ENCODE measurements at places on chromosomes 2 and 18.
A peak's percentile ranks its signal among the peaks of the same experiment; 100 is the strongest.

DNA sequence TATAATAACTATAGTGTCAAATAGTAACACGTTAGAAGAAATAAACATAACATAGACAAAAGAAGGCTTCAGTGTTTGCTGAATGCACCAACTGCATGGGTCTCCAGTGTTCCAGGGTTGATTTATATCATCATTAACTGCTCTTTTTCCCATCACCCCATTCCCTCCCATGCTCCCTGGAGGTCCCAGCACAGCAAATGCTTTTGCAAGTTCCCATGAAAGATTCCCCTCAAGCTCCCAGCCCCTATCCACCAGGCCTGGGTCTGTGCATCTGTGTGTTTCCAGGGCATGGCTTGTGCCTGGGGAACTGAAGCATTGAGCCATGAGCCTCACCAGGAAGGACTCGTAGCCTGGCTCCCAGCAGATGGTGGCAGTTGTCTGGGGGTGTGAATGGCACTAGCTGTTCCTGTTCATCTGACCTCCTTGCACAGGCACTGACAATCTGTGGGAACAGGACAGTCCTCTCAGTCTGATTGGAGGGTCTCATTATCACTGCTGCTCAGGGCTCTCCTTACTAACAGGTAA lies 164.6 kb upstream of the RMP24 start:
- DNase-seq: no peak

- DNase-seq: no peak
Observed at GRCh38 chr18:286515-287310, 18.9 kb upstream of the THOC1 start.

DNA sequence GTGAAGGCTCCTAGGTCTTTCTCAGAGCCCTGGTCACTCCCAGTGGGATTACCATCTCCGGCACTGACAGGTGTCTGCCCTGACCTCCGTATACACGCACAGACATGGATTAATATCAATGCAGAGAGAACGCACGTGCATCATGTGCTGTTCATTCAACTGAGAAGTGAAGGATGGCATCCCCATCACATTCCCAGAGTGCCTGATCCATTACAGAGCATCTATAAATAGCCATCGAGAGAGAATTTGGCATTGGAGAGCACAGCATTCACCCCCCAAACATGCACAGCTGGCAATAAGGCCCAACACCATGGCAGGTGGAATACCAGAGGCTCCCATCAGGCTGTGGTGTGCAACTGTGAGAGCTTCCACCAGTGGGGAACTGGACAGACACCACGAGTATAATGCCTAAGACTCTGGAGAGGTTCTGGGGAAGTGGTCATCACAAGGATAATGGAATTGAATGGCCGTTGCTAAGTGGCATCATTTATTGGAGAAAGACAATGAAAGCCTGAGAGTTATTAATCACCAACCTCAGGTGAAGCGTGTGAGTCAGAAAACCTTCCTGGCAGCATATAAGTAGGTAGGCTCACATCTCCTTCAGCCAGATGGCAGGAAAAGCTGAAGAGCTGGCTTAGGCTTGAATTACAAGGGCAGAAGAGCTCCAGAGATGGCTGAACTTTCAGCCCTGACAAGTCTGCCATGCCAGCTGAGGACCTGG lies 244.5 kb upstream of the ID2 start:
- peak; percentile 27 for DNase-seq

GRCh38 chr2:39739386-39739785 lies 39.7 kb downstream of the THUMPD2 start:
- DNase-seq: no peak

GRCh38 chr18:59912007-59912550 lies 12.3 kb downstream of the PMAIP1 start:
- DNase-seq: no peak

DNA sequence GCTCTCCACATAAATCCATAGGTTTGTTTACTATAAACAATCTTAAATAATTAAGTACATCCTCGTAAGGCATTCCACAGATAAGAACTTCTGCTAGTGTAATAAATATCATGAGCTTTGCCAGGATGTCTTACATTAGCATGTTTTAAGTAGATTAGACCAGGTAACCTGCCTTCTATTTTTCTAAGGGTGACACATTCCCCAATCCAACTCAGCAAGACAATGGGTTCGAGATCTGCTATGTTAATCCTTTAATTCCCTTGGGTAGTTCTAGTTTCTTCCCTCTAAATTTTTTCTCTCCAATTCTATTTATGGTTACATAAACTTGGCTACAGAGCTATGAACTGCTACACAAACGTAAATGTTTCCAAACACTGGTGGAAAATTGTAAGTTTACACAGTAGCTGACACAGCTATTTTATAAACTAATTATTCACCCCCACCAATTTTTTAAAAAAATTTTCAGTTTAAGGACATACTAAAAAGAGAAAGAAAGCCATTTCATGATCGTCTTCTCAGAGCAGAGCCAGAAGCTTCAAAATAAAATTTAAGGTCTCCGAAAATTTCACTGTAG lies 386.5 kb upstream of the SLC39A10 start:
- no peak for DNase-seq

DNA sequence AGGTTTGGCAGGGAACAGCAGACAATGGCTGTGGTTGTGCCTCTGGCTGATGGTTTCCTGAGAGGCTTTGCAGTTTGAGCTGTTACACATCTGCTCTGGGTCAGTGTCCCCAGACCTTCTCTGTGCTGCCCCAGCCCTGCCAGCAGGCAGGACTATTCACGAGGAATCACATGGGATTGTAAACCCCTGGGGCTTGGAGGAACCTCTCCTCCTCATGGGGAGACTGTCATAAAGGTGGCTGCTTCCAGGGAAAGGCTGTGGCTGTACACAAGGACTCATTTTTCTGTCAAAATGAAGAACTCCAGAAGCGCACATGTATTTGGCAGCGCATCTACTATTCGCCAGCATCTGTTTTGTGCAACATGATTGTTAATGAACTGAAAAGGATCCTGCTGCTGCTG lies 142.6 kb upstream of the CYP1B1 start:
- DNase-seq: no peak

GRCh38 chr2:109381327-109381820 lies 232.4 kb downstream of the SEPTIN10 start:
- DNase-seq: no peak

- no peak for DNase-seq
Observed at GRCh38 chr2:240440704-240441320, 5.3 kb downstream of the GPC1 start.

DNA sequence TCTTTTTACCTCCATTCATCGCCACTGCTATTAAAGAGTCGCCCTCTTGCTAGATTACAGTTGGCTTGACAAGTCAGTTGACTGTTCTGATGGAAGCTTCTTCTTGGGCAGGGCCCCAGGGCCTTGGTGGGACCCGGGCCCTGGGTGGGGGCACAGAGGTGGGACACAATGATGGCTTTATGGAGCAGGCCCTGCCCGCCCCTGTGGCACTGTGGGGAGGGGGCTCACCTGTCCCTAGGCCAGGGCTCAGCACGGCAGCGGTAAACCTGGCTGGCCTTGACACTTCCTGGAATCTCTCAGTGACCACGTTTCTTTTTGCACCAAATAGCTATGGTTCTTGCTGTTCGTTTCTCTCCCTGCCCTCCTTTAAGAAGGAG lies 4.9 kb upstream of the HS6ST1 start:
- DNase-seq: peak; percentile 46

DNA sequence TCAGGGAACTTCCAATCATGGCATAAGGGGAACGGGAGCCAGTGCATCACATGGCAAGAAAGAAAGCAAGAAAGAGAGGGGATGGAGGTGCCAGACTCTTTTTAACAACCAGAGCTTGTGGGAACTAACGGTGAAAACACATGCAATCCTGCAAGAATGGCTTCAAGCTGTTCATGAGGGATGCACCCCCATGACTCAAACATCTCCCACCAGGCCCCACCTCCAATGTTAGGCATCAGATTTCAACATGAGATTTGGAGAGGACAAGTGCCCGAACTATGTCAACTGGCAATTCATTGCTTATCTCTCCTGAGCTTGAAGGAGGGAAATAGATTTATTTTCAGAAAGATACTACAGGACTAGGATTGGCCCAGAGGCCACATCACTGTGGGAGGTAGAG lies 270.0 kb downstream of the SLC4A3 start:
- DNase-seq: no peak

DNA sequence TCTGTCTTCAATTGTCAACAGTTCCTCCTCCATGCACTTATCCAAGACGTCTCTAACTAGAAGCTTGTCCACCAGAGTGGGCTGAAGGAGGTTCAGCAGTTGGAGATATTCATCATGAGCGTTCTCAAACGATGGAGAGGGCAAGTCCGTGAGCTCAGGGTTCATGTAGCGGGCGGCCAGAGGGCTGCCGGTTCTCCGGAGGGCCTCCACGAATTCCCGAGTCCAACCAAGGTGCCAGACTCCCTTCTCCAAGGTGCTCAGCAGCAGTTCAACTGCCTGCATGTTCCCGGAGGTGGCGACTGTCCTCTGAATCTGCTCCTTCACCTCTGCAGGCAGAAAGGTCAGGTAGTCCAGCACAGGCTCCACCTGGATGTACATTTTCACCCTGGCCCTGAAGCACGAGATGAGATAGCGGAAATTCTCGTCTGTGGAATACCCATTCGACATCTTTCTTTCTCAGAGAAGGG lies 590 bp downstream of the IFIH1 start:
- no peak for DNase-seq

DNA sequence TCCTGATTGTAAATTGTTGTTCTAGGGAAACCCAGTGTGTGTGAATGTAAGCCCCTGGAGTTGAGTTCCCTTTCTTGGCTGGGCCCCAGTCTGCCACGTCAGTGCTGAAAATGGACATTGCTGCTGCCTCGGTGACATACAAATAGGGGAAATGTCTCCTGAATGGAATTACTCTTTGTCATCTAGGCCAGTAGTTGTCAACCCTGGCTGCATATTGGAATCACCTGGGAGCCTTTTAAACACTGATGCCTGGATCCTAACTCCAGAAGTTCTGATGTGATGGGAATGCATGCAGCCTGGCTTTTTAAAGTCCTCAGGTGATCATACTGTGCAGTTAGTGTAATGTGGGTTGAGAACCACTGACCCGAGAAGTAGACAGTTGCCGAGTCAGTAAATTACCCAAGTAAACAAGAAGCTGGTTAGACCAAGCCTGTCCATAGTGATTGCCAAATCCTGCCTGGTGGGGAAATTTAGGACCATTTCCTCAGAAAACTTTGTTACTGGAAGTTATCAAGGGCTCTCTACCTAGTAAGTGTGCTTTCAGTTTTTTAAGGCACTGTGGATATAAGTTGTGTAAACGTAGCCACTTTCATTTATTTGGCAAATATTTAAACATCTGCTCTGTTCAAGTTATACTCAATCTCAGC lies 27.6 kb upstream of the IL1R1 start:
- DNase-seq: no peak

DNA sequence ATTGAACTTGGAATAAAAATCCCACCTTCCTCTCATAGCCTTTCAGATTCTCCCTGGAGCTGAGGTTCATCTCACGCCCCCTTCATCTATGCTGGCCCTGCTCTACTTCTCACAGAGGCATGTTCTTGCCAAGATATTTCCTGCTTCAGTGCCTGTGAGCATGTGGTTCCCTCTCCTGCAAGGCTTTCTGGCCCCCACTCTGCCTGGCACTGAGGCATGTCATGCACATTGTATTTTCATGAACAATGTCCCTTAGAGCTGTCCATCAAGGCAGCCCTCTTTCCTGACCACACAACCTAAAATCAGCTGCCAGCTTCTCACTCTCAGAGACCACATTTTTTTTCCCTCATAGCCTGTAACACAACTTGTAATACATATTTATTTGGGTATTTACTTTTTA lies 18.0 kb upstream of the HK2 start:
- DNase-seq: no peak

DNA sequence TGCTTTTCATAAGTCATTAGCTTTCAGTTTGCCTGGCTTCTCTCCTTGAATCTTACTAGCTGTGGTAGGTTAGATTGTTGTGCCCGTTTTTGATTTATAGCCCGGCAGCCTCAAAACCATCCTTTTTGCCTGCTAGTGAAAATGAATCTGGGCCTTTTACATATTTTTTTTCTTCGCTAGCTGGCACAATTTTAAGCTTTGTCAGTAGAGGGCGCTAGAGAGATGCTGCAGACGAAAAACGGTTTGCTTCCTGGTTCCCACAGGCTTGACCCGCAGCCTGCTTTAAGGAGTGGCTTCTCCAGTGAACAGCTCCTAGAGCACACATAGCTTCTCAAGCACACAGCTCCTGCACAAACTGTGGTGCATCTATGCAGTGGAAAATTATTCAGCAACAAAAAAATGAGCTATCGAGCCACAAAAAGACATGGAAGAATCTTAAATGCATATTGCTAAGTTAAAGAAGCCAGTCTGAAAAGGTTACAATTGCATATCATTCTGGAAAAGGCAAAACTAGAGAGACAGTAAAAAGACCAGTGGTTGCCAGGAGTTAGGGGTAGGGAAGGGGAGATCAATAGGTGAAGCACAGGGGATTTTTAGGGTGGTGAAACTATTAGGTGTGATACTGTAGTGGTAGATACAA lies 47.9 kb downstream of the E2F6 start:
- DNase-seq: no peak

- DNase-seq: no peak
Observed at GRCh38 chr2:123768233-123768632, 256.9 kb upstream of the CNTNAP5 start.

GRCh38 chr2:163436963-163437362 lies 298.8 kb downstream of the FIGN start:
- DNase-seq: no peak

GRCh38 chr2:219082332-219082958 lies 21.7 kb upstream of the IHH start:
- DNase-seq: no peak

DNA sequence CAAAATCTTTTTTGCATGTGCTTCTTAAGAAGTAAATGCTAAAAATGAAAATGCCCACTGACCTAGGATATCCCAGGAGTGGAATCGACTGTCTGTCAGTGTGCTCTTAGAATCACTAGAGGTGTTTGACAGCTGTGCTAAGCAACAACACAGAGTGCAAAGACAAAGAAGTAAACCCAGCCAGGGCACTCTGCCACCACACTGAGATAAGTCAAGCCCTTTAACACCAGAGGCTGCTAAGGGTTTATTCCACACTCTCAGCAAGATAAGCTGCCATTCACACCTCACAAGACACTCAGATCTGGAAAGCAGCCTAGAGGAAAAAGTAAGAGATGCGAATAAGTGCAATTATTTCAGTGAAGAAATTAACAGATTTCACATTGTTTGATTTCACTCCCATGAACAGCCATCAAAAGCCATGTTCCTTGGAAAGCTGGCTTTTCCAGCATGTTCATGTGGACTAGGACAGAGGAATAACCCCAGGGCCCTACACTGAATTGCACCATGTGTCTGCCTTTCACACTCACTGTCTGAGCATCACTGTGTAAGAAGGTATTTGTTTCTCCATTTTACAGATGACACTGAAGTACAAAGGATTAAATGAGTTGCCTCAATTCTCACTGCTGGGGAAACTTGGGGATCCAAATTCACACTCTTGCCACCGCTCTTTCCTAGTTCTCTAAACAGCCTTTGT lies 6.0 kb upstream of the BMP10 start:
- no peak for DNase-seq

DNA sequence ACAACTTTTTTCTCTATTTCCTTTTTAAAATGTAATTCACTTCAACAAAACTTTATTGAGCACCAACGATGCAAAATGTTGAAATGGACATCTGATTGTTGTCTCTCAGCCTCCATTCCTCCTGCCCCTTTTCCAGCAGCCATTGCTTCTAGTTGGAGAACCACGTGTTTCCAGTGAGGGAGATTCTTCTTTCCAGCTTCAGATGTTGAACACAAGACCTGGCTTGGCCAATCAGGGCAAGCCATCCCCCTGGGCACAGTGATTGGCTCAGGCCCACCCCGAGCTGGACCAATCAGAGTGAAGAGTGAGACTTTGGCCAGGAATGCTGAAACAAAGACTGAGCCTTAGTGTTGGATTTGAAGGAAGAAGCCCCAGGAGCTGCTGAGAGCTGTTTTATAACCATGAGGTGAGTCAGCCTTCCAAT lies 59.0 kb downstream of the E2F6 start:
- DNase-seq: no peak

- peak; percentile 79 for DNase-seq
Observed at GRCh38 chr2:10042301-10043161, 819 bp upstream of the KLF11 start.

Measured in ecto neural progenitor cell (in vitro differentiated cells).